ENCODE measurements at places on chromosomes 2 and 18. TPM values are rescaled to one million over a fixed set of nuclear protein-coding genes. Genes with fewer than 3 reads are reported as not detected.

ZSWIM2 gene
- total RNA-seq, result not detected

MAP2 gene
- total RNA-seq, result 2.8 TPM

- no peak for DNase-seq
Observed at GRCh38 chr18:77271576-77272481, 22.2 kb downstream of the GALR1 start.

DNA sequence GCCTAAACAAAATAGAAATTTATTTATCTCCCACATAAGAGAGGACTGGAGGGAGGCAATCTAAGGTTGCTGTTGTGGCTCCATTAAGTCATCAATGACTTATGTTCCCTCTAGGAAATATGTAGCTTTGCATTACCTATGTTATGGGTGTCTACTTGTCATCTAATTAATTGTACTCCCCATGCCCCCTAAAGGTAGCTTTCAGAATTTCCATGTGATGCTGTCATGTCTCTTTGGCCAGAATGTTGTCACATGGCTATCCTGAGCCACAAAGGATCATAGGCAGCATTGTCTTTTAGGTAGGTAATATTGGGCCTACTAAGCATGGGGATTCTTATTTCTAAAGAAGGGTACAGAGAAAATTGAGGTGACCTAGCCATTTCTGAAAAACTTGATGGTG, 935.6 kb upstream of the FANCL start:
- no peak for DNase-seq

DNA sequence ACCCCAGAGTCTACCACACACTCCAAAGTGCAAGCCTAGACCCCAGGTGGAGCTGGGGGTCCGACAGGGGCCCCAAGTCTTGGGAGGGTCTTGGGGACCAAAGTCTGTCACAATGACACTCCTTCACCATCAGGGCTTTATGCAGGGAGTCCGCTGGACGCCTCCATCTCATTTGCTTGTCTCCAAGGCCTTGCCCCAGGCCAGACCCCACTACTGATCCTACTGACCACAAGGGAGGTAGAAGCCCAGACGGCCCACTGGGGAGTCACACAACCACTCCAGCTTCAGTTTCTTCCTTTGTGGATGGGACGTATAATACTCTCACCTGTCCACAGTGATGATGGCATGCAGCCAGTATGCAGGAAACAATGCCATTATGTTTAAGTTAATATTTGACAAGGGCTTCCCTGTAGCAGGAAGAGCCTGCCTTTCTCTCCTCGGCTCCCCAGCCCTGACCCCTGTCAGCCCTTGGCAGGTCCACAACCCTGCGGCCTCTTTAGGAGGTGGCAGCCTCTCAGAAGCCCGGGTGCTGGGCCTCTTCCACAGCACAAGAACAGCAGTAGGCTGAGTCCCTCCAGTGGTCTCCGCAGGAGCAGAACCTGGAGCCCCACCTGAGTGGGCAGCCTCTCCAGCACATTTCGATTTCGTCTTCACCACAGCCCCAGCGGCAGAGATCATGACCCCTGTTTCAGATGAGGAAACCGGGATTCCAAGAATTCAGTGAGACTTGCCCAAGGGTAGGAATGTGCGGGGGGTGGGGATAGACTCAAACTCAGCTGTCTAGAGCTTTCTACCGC, 6.5 kb downstream of the BIN1 start:
- no peak for DNase-seq

DNA sequence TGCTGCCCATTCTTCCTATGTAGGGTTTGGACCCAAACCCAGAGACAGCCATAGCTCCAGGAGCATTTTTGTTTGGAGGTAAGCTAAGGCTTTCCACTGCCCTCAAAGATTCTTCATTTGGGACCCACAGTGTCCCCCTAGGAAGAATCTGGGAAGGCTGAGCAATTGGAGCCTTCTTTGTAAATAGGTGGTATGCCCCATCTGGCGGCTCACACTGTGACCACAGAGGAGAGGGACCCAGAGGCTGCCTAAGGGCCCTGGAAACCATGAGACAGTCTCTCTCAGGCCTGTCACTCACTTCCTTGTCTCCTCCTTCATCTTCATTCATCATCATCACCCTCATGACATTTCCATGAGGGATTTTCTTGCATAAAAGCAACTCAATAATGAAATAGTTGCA, 215.4 kb upstream of the OSR1 start:
- DNase-seq, result no peak

DNA sequence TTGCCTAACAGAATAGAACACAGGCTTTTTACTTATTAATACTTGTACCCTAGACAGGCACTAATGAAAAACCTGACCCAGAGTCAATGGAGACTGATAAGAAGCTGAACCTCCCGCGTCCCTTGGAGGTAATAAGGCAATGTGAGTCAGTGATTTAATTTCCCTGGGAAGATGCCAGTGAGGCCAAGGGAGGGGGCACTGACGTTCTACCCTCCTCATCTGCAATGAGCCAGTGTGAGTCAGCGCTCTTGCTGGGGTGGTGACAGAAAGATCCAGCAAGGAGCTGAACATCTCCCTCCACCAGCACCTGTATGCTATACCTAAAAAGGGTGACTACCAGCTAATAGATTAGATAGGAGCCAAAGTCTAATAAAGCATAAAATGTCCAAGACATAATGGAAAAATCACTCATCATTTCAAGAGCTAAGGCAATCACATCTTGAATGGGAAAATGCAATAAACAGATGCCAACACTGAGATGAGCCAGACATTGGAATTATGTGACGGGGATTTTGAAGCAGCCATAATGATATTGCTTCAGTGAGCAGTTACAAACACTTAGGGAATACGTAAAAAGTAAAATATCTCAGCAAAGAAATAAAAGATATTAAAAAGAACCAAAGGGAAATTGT, 116.9 kb downstream of the TPGS2 start:
- DNase-seq, result no peak

GRCh38 chr2:21194858-21195271, 71.1 kb downstream of the TDRD15 start:
- no peak for DNase-seq

DNA sequence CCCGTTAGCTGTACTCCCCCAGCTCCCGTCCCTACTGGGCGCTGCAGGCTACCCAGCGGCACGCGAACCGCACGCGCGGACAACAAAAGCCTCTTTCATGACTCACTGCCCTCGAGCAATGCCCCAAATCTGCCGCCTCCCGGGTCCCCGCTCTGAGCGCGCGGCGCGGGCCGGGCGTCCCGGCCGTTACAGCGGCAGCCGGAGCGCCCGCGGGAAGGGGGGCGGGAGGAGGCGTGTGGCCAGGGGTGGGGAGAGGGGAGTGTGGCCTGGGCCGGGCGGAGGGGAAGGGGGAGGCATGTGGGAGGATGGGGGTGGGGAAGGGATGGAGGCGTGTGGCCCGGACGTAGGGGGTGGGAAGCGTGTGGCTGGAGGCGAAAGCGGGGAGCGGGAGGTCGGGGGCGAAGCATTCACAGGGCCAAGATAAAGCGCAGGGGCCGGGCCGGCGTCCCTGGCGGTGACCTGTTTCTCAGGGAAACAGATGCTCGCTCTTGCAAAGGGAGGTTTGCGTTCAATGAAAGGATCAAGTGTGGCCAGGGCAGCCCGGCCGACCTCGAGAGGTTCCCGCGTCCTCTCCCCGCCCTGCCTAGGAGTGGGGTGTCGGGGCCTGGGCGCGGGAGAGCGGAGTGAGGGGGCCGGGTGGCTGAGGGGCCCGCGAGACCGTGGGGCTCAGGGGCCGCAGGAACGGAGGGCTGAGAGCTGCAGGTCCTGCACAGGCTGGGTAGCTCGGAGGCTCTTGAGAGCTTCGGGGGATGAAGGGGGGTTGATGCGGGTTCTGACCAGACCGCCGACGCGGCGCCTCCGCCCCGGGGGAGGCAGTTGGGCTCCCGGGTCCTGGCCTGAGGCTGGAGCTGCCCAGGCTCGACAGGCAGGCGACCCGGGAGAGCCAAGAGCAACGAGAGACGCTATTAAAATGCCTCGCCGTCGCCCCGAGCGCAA, 3.5 kb upstream of the NEUROD1 start:
- DNase-seq, result peak; percentile 27

All from Right ventricle myocardium superior (tissue), 1 donor.